ENCODE measurements at places on chromosomes 2 and 18.

DNA sequence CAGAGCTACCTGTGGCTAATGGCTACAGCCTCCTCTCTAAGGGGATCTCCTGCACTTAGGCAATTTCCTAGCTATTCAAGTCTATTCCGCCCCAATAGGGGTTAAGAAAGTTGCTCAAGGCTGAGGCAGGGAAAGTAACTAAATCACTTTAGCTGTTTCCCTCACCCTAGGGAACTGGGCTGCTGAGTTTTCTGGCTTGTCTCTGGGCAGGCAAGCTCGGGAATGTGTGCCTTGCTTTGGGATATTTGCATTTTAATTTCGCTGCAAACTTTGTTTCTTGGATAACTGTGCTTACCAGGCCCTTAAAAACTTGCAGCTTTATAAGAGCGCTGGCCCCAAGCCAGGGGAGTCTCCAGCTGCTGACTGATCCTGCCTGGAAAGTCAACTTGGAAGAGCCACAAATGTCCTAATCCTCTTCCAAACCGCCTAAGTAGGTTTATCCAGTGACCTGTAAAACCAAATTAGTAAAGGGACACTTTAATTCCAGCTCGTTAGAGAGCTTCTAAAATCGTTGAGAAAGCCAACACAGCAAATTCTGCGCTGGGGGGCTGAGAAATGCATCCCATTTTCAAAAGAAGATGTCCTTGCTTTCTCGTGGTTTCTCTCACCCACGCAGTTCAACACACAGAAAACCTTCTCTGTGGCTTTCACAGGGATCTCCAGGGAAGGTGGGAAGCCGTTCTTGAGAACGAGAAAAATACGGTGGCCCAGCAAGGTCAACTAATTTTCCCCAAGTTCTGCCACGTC is 59.5 kb upstream of the SP3 start:
- no peak for DNase-seq

- no peak for DNase-seq
These were observed at the start of gene CAPN13 for GRCh38 chr2:30807249-30807648. CAPN13 (minus strand) TSS chr2:30807446; CDS start chr2:30787325, 20,121 bp downstream.

GRCh38 chr18:13381331-13381730 is 162.8 kb downstream of the LDLRAD4 start:
- DNase-seq, result no peak

DNA sequence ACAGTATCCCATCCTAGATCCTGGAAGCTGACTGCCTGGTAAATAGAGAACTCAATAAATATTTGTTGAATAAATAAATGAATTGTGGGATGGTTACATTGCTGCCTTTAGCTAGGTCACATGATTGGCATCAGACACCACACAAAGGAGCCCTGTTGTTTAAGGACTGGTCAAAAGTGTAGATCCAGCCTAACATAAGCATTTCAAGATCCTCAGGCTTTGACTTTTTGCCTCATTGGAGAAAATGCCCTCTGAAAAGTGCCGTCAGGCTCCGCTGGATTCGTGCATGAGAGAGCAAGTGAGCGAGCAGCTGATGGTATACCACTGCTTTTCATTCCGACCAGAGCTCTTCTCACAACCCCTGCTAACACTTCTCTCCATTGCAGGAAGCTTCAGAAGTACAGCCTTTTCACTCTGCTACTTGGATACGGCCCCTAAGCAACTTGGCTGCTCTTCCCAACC is 1.3 kb upstream of the ZNF24 start:
- peak; percentile 75 for DNase-seq

GRCh38 chr2:88059979-88060906 is 4.7 kb upstream of the KRCC1 start:
- peak; percentile 59 for DNase-seq

DNA sequence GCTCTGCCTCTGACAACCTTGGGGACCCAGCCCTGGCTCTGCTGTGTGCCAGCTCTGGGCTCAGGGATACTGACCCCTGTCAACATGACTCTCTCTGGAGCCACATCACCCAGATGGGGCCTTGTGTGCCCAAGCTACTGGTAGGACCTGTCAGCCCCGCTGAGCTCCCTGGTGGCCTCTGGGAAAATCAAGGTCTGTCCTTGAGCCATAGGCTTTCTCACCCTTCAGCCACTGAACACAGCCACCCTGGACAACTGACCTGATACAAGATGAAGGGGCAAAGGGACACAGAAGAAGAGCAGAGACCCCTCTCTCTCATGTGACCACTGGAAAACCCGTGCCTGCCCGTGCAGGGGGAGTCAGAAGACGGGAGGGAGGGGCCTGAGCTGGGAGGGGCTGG is 7.8 kb downstream of the CCDC74A start:
- no peak for DNase-seq

DNA sequence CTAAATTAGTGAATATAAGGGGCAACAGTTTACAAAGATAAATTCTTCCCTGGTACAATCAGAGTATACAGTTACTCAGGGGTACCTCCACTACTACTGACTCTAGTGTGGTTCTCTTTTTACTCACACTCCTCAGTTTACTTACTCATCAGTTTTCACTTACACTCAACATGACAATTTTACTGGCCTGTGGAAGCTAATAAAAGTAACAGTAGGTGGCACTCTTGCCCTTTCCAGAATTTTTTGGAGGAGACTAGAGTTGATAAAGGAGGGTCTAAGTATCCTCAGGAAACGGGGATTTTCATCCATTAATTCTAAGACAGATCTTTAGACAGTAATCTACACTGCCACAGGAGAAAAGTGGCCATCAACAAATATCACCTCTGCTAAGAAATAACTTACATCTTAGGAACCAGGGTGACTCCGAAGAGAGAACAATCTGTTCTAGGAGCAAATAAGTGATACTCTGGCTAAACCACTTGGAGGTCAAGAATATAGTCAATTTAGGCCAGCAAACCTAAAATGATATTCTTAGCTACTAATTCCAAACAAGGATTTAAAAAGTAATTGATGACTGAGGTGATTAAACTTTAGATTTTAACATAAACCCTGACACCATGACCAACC is 61.3 kb downstream of the ATL2 start:
- peak; percentile 35 for DNase-seq

DNA sequence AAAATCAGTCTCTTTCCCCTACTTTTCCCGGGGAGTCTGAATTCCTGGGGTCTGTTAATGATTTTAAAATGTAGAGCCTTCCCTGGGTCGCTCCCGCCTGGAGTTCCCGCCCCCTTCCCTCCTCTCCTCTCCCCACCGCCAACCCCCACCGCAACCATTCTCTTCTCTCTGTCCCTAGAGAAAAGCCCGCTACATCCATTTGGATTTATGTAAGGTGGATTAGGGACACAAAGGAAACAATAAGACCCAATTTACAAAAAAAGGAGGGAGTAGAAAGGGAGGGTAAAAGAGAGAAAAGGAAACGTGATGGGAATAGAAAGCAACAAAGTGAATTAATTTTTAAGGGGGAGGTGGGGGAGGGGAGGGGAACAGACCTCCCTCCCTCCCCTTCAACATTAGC is 2.2 kb downstream of the EPHA4 start:
- DNase-seq, result no peak

GRCh38 chr2:130818809-130819208 is 17.9 kb upstream of the ARHGEF4 start:
- DNase-seq, result no peak

DNA sequence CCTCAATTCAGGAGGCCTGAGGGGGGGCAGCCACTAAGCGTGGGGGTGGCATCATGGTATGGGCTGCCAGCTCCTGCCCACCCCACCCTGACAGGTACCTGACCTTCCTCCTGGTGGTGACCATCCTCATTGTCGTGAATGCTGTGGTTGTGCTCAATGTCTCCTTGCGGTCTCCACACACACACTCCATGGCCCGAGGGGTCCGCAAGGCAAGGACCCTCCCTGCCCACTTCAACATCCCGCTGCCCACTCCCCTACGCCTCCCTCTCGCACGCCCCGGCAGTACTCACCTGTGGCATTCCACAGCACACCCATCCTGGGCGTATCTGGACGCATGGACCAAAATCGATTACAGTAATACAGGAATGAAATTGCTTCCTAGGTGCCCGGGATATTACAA is 4.0 kb downstream of the CHRNG start:
- no peak for DNase-seq

GRCh38 chr2:229815858-229816257 is 101.5 kb upstream of the DNER start:
- no peak for DNase-seq
